ENCODE measurements at places on chromosomes 12 and 14.

- no peak for DNase-seq
These were observed 532.5 kb downstream of the VRK1 start for GRCh38 chr14:97329701-97330100.

DNA sequence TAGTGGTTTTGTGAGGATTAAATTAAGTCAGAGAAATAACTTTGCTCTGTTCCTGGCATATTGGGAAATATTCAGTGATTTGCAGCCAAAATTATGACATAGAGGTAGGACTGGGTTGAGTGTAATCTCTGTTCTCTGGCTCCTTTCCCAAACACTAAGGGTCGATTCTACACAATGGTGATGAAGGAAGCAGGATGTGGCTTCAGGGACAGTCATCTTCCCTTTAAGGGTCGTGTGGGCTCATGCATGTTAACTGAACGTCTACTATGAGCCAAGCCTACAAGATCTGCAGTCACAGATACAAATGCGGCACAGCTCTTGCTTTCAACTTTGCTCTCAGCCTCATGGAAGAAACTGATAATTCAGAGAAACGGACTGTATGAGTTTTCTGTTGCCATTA, 381.6 kb downstream of the VRK1 start:
- DNase-seq: no peak

- peak; percentile 56 for DNase-seq
These were observed 55.6 kb upstream of the PPP2R5C start for GRCh38 chr14:101705733-101706508.

DNA sequence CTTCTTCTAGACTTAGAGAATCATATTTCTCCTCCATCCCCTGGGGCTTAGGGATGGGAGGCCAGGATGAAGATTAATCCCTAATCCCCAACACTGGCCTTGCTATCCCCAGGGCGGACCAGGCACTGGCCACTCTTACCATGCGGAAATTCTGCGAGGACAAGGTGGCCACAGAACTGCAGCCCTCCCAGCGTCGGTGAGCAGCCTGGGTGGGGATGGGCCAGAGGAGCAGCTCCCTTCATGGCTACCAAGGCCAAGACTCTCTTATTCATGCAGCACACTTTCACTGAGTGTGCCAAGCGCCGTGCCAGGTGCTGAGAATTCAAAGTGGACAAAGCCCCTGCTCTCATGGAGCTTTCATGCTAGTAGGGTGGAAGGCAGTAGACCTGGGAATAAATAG, 7.0 kb downstream of the TNS2 start:
- DNase-seq: no peak

DNA sequence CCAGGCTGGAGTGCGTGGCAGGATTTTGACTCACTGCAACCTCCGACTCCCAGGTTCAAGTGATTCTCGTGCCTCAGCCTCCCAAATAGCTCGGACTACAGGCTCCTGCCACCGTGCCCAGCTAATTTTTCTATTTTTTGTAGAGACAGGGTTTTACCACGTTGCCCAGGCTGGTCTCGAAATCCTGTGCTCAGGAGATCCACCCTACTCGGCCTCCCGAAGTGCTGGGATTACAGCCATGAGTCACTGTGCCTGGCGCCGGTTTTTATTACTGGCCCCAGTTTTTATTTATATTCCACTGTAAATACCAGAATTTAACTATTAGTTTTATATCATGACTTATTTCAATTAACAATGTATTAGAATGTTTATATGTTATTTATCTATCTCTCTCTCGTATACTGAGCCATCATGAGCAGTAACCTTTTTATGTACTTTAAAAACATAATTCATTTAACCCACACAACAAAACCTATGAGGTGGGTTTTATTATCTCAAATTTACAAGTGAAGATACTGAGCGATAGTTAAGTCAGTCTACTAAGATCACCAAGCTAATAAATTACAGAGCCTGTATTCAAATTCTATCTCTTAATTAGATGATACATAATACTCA, 47.8 kb downstream of the HECTD1 start:
- DNase-seq: no peak

DNA sequence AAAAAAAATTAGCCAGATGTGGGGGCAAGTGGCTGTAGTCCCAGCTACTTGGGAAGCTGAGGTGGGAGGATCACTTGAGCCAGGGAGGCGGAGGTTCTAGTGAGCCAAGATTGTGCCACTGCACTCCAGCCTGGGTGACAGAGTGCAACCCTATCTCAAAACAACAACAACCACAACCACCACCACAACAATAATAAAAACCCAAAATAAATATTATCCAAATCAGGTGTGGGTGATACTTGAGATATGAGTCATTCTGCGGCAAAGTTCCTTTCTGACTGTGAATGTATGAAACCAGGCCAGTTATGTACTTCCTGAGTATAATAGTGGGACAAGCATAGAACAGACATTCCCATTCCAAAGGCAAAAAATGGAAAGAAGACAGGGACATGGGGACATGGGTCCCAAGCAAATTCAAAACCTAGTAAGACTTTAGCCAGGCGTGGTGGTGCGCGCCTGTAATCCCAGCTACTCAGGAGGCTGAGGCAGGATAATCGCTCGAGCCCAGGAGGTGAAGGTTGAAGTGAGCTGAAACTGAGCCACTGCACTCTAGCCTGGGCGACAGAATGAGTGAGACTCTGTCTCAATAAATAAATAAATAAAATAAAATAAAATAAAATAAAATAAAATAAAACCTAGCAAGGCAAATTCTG, 9.7 kb upstream of the ERC1 start:
- DNase-seq: no peak
